ENCODE measurements at places on chromosomes 2 and 18. TPM values are rescaled to one million over a fixed set of nuclear protein-coding genes. Genes with fewer than 3 reads are reported as not detected.

Gene SLC23A3
- total RNA-seq = 0.84 TPM

- H3K4me3 ChIP-seq = peak overlapping the region; percentile 92
- peaks cover 51% of the 10 kb centered on the region for H3K4me1 ChIP-seq
- peak overlapping the region; percentile 96 for H3K27ac ChIP-seq
- peak; percentile 50 for DNase-seq
Measured at GRCh38 chr2:231781798-231782726, 980 bp upstream of the PDE6D start.

Gene ITPRIPL1
- 13.4 TPM for total RNA-seq

GRCh38 chr18:75395137-75395536 is 32.4 kb downstream of the SMIM21 start:
- no peak overlapping the region for H3K27ac ChIP-seq
- peaks cover 15% of the 10 kb centered on the region for H3K27me3 ChIP-seq
- no peaks in the 10 kb centered on the region for H3K36me3 ChIP-seq
- no peaks in the 10 kb centered on the region for H3K4me1 ChIP-seq
- H3K4me3 ChIP-seq = no peak overlapping the region

GRCh38 chr2:144152817-144153271 is 367.1 kb downstream of the ZEB2 start:
- H3K36me3 ChIP-seq = peaks cover 1% of the 10 kb centered on the region
- peaks cover 2% of the 10 kb centered on the region for H3K4me1 ChIP-seq
- no peak overlapping the region for H3K4me3 ChIP-seq
- H3K27ac ChIP-seq = no peak overlapping the region
- no peaks in the 10 kb centered on the region for H3K27me3 ChIP-seq

All from activated naive CD4-positive, alpha-beta T cell treated with anti-CD3 and anti-CD28 coated beads for 36 hours (primary cell).